ENCODE measurements at places on chromosomes 11 and 22. TPM values are rescaled to one million over a fixed set of nuclear protein-coding genes. Genes with fewer than 3 reads are reported as not detected.

GRCh38 chr11:75766443-75767227 is 1.9 kb upstream of the DGAT2 start:
- no peak for DNase-seq

GRCh38 chr22:45964372-45964771 is 12.6 kb downstream of the WNT7B start:
- no peak for DNase-seq

- no peak for DNase-seq
Measured at GRCh38 chr11:27837895-27838563, 137.8 kb upstream of the BDNF start.

- no peak for DNase-seq
Measured at GRCh38 chr11:64089915-64090805, 54.4 kb downstream of the FLRT1 start.

- no peak for DNase-seq
Measured at GRCh38 chr11:126157326-126158030, 54.0 kb downstream of the RPUSD4 start.

The MUC15 gene
- polyA plus RNA-seq: not detected

GRCh38 chr11:113934761-113935160 is 30.2 kb downstream of the HTR3B start:
- no peak for DNase-seq

- no peak for DNase-seq
Measured at GRCh38 chr11:32884770-32885384, 7.7 kb upstream of the QSER1 start.

DNA sequence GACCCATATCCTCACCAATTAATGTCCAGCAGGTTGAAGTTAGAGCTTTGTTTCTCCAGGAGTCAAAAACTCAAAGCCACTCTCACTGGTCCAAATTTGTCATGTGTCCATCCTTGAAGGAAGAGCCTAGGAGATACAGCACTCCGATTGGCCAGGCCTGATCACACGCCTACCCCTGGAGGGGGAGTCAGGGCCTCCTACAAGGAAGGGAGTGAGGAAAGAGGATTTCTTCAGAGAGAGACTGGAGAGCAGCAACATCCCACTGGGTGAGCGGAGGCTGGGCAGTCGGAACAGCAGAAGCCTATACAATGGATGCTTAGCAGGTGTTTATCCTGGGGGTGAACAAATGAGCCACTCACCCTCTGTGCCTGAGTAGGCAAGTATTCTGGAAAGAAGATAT is 113.9 kb downstream of the TRIM29 start:
- DNase-seq: no peak
